ENCODE measurements at places on chromosomes 12 and 14.

DNA sequence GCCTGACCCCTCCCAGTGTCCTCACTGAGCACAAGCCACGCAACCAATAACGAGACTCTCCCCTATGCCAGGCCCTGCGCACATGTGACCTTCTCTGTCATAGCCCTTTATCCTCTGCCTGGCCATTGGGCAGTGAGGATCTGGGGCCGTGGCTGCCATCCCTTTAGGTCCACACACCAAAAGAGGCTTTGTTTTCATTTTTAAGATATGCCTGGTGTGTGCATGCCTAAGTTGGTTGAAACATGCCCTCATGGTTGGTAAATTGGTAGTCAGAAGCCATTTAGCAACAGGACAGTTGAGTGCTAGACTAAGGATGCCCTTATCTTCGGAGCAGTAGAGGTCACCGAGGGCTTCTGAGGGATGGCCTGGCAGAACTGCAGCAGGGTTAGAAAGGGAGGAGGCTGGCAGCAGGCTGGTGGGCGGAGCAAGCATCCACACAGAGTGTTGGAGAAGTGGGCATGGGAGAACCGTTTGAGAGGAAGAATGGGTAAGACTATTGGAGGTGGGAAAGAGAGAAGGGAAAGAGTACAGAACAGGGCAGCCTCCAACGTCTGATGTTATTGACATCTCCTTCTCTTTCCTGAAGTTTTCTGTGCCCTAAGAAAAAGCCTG lies 75.1 kb downstream of the SLC24A4 start:
- DNase-seq = no peak

DNA sequence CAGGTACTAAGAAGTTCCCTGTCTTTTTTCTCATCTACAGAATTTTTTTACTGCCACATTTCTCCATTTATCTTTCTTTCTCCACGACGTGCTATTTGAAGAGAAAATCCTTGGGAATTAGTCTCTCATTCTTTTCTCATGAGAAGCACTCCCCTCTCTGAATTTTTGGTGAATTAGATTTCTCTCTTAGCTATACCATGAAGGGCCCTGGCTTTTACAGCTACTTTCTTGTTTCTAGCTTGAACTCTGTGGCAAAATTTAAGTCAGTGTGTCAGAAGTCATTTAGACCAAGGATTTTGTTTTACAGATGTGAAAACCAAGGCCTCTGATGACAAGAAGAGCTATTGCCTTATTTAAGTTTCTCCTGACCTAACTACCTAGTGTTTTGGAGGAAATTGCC lies 213.1 kb downstream of the AEBP2 start:
- no peak for DNase-seq

DNA sequence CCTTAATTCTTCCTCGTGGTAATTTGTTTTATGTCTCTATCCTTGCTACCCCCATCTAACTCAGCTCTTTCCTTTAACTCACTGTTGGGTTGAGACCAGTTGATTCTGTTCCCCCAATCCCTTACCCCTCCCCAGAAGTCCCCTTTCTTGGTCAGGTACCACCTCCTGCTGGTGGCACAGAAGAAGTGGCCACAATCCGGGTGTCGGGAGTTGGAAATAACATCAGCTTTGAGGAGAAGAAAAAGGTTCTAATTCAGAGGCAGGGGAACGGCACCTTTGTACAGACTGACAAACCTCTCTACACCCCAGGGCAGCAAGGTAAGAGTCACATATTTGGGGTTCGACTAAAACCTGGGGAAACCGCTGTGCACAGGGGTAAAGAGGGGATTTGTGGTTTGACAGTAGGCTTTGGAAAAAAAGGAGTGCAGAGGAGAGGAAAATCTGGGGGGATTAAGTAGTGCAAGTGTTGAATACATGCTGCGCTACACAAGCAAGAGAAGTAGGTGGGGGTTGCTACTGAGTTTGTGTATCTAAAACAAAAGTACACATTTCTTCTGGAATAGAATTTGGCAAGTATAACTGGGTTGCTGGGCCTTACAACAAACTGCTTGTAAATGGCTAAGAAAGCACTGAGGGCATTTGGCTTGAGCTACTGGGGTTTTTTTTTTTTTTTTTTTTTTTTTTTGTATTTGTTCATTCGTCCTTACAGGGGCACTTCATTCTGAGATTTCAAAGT lies 1.3 kb downstream of the A2ML1 start:
- DNase-seq = no peak

- DNase-seq = no peak
Measured at GRCh38 chr14:99872786-99873440, 79.7 kb downstream of the EML1 start.

GRCh38 chr12:11771895-11772502 lies 122.5 kb downstream of the ETV6 start:
- no peak for DNase-seq

GRCh38 chr14:65281991-65282895 lies 130.3 kb upstream of the FUT8 start:
- DNase-seq = peak; percentile 42

DNA sequence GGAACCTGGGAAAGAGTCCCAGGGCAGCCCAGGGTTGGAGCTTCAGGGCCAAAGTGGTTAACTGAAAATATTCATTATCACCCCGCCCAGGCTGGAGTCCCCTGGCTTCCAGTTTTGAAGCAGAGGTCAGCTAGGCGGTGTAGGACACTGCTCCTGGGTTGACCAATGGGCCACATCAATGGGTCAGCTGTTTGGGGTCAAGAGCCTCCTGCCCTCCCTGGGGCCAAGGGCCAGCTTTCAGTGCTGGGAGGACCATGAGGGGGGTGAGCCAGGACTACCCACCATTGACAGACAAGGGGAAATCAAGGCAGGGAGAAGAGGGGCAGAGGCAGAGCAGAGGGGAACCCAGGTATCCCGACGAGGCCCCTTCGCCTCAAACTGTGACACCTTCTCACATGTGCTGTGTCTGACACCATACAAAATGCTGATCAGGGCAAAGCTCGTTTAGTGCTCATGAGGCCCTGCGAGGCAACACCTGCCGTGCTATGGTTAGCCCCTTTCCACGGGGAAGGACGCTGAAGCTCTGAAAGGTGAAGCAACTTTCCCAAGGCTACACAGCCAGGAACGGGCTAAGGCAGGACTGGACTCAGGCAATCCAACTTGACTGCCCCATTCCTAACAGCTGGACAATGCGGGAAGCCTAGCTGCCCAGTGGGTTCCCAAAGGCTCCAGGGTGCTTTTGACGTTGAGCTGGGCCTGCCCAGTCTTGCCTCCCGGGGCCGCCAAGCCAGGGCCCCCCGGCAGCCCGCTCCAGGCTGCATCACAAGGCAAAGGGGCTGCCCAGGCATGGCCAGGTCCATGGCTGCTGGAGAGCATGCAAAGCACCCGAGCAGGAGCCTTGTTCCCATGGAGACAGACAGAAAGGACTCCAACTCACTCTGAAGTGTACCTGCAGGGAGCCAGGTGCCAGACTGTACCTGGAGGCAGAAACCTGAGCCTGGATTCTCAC lies 2.0 kb downstream of the SYNE3 start:
- no peak for DNase-seq

DNA sequence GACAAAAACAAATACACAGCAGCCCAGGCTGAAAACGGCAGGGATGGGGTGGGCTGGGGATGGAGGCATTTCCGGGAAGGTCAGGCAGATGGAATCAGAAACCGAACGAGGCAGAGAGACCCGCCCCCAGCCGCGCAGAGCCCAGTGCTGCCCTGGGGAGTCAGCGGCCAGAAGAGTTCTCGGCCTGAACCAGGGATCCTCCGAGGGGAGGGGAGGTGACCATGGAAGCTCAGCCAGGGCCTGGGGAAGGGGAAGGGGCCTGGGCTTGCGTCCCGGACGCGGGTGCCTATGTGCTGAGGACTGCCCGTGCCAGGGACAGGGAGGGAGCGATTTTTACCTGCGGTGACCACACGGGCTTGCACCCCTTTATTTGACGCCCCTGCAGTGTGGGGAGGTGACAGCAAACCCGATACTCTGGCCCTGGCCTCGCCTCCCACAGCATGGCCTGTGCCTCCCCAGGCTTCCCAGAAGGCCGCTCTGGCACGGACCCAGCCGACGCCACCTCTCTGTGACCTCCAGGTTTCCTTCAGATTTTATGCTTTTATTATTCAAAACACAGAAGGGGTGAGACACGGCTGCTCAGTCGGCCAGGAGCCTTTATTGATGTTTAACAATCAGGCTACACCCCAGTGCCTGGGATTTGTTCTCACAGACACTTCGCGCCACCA lies 7.7 kb downstream of the LRCOL1 start:
- no peak for DNase-seq

GRCh38 chr12:52226446-52226845 lies 6.6 kb upstream of the KRT7 start:
- DNase-seq = no peak

DNA sequence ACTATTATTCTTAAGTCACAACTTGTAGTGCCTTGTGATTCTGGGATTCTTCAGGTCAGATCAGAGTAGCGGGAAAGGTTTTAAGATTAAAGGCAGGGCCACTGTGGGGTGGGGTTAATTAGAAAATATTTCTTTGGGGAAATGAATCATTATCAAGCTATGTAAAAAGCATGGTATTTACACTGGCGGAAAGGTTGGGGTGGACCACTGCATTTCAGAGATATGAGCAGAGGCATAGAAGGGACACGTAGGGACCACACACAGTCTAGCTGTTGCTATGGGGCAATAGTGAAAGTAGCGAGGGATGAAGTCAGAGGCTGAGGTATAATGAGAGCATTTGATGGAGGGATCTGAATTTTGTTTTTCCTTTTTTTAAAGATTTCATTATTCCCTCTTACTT lies 31.7 kb upstream of the KCNH3 start:
- DNase-seq = peak; percentile 23

Data from 8988T (cell line).